ENCODE measurements at places on chromosomes 1 and 21.

DNA sequence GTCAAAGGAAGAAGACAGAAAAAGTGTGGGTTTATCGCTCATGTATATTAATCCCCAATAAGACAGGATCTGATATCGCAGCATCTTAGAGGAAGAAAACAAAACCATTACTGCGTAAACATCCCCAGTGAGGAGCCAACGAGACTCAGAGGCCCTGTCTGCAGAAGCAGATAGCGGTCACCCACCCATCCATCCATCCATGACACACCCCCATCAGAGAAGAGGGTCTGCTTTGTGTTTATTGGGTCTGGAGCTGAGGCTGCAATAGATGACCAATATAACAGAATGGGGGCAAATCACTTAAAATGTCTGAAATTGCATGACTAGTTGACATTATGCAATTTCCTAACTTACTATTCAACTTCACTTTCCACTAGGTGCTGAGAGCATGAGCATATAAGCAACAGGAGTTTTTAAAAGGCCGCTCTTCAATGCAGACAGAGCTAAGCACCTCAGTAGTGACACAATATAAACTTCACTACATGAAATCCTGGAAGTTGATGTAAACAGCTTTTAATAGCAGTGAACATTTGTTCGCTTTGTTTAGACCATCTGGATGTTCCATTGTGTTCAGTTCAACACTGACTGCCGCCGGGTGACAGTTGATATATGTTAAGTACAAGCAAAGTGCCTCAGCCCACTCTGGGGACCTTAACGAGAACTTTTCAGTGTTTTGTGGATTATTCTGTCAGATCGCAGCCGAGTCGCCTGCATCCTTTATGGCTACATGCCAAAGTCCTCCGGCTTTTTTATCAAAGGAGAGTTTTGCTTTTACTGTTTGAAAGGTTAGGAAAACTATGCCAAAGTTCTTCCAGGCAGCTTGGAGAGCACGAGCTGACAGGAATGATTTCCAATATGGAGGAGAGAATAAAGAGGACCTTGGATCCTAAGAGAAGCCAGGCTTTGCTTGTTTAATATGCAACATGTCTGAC, 167.5 kb downstream of the ZNF281 start:
- no peak for DNase-seq

DNA sequence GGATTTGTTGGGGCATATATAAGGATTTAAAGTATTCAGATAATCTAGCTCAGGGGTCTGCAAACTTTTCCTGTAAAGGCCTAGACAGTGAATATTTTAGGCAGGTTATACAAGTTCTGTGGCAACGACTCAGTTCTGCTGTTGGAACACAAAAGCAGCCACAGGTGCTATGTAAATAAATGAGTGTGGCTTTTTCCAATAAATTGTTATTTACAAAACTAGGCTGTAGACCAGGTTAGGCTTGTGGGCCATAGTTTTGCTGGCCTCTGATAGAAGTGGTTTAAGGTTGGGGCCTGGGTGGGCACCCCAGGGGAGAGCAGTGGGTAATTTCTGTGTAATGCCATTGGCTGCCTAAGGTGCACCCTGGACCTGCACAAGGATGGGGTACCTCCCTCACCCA, 16.9 kb upstream of the IGFN1 start:
- no peak for DNase-seq

- no peak for DNase-seq
Measured at GRCh38 chr1:84617349-84617748, 43.1 kb upstream of the CTBS start.

- no peak for DNase-seq
Measured at GRCh38 chr1:84701376-84701775, 11.1 kb upstream of the SSX2IP start.

GRCh38 chr1:65558215-65558614, 137.7 kb downstream of the LEPR start:
- DNase-seq = no peak

GRCh38 chr1:161307892-161308638, 1.7 kb downstream of the MPZ start:
- no peak for DNase-seq

GRCh38 chr1:41274752-41275545, 32.8 kb upstream of the SCMH1 start:
- DNase-seq = no peak

DNA sequence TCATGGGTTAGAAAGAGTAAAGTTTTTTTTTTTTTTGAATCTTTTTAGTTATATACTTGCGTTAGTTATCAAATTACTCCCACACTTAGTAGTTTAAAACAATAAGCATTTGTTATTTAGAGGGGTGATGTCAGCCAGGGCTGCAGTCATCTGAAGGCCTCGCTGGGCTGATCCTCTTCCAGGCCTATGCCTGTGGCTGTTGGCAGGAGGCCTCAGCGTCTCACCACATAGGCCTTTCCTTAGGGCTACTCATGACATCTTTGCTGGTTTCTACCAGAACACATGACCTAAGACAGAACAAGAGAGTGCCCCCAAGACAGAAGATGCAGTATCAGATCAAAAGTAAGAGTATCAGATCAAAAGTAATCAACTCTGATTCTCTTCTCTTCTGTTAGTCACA, 167.4 kb downstream of the HHAT start:
- DNase-seq = no peak

GRCh38 chr1:10324627-10325026, 74.2 kb upstream of the PGD start:
- no peak for DNase-seq

DNA sequence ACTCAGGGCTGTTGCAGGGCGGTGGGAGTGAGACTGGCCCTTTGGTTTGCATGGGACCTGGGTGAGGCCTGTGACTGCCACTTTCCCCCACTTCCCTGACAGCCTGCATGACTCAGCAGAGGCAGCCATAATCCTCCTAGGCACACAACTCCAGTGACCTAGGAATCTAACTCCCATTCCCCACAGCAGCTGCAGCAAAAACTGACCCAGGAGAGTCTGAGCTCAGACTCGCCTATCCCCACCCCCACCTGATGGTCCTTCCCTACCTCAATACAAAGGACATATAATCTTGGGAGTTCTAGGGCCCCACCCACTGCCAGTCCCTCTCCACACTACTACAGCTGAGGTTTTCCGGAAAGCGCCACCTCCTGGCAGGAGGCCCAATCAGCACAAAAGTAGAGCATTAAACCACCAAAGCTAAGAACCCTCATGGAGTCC, 26.7 kb downstream of the NDC1 start:
- no peak for DNase-seq

GRCh38 chr1:80639777-80640533, 1160.8 kb upstream of the ADGRL2 start:
- DNase-seq = no peak
